ENCODE measurements at places on chromosomes 3 and 15.

GRCh38 chr3:103077910-103078309 lies 643.1 kb downstream of the ZPLD1 start:
- no peak for DNase-seq

- DNase-seq = no peak
Observed at GRCh38 chr3:156527060-156527459, 27.9 kb downstream of the SSR3 start.

- DNase-seq = no peak
Observed at GRCh38 chr3:112143251-112143650, 10.2 kb upstream of the GCSAM start.

DNA sequence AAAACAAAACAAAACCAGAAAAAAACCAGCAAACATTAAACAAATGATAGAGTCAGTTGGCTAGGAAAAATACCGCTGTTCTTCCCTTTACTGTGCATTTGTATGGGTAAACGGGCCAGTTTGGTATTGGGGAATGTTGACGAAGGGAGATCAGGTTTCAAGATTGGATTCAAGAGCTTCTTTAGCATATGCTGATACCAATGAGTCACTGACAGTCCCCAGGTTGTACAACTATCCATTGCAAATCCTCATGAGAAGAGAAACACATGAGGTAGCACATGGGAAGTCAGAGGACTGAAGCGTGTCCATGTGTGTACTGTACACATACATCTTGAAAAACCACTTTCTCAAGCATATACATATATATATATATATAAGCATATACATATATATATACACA lies 25.6 kb downstream of the TIGIT start:
- DNase-seq = no peak

DNA sequence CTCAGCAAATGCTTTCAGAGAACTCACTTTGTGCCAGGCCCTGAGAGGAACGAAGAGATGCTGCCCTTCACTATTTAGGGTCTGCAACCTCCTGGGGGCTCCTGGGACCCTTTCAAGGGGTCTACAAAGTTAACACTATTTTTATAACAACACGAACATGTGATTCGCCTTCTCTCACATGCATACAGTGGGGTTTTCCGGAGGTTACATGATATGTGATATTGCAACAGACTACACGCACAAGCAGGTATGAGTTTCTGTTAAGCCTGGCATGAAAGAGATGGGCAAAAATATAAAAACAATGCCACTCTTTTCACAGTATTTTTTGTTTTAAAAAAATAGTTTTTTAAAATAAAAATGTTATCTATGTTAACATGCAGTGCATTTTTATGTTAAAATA lies 10.3 kb downstream of the STARD5 start:
- DNase-seq = no peak

- no peak for DNase-seq
Observed at GRCh38 chr15:94587113-94587512, 355.8 kb downstream of the MCTP2 start.

GRCh38 chr3:197030379-197031314 lies 1.0 kb upstream of the MELTF start:
- DNase-seq = no peak
